ENCODE measurements at places on chromosomes 1 and 21.
A peak's percentile ranks its signal among the peaks of the same experiment; 100 is the strongest.

DNA sequence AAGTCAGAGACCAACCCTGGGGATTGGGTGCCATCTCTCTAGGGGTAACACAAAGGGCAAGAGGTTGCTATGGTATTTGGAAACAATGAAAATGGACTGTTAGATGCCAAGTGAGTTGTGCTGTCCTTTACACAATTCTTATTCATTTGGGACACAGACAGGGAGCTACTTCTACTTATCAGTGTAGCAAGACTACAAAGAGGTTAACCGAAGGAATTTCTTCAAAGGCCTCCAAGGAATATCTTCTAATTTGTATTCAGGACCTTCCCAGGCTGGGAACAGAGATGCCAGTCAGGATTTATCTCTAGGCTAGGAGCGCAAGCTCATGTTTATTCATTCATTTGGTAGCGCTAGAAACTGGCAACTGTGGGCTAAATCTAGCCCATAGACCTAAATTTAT, 2.6 kb downstream of the NAXE start:
- DNase-seq = peak; percentile 13

DNA sequence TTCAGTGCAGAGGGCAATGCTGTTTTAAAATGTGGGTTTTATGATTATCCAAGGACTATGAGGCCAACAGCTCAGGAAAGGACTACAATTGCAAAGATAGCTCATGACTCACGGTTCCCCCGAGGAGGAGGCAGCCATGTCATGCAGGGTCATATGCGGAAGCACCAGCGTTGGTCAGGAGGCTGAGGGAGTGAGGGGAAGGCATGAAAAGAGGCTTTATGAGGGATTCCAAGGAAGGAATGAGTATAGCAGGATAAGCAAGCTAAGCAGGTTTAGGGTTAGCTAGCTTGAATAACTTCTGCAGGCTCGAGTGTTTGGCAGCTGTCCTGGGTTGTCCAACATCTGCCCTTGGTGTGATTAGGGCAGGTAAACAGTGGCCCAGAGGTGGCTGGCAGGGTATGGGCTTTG, 495.1 kb downstream of the SETD4 start:
- no peak for DNase-seq

- DNase-seq = no peak
Measured at GRCh38 chr1:234854645-234855039, 244.7 kb upstream of the IRF2BP2 start.

GRCh38 chr1:87052961-87053360, 138.5 kb downstream of the HS2ST1 start:
- DNase-seq = no peak

- DNase-seq = no peak
Measured at GRCh38 chr1:83897516-83897915, 101.4 kb downstream of the TTLL7 start.

GRCh38 chr1:203158960-203159665, 16.5 kb downstream of the MYBPH start:
- no peak for DNase-seq

DNA sequence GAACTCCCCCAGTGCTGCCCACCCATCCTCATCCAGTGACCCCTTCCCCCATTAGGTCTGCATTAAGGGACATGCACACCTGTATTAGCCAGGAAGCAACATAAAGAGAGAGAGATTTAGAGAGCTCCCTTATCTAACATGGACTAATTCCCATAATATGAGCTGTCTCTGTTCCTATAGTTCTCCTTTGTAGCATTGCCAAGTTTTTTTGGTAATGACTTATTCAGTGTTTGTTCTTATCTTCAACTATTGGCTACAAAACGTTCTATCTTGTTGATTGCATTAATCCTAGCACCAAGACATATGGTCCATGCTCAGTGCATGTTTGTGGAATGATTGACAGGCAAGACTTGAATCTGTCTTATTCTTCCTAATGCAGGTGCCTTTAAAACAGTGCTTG, 264.0 kb downstream of the ADGRL2 start:
- no peak for DNase-seq
